ENCODE measurements at places on chromosomes 4 and X.
A peak's percentile ranks its signal among the peaks of the same experiment; 100 is the strongest.

DNA sequence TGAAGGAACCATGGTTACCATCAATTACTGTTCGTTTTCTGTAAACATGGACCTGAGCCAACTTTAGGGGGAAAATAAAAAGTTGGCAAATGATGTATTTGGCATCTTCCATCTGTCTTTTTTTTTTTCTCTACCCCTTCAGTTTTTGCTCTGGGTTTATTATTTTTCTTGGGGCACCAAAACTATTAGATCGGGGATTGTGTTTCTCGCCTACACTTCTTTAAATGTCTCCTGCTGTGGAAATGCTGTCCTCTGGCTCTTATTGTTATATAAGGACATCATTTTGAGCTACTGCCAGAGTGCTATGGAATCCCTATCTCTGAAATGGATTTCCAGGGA lies 234.0 kb upstream of the SLIT2 start:
- no peak for DNase-seq

GRCh38 chr4:81135501-81135900 lies 79.5 kb downstream of the PRKG2 start:
- peak; percentile 50 for DNase-seq

GRCh38 chrX:38803243-38803587 lies 2.0 kb downstream of the MID1IP1 start:
- DNase-seq, result peak; percentile 10

DNA sequence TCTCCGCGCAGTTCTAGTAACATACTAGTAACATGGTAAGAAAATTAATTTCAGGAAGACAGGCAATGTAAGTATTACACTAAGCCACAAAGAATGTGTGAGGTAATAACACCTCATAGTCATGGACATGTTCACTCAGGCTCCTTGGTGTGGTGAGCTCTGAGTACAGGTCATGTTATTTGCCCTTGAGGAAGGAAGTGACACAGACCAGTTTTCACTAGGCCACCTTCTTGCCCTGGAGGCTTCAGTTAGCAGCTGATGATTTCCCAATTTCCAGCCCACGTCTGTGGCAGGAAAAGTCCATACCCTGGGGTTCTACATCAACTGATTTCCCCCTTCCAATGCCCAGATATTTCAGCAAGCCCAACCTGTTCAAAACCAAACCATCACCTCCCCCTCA lies 6.7 kb downstream of the APOO start:
- DNase-seq, result peak; percentile 87

- DNase-seq, result no peak
Observed at GRCh38 chr4:152118819-152119553, 358.2 kb upstream of the GATB start.

- DNase-seq, result no peak
Observed at GRCh38 chrX:20712811-20713210, 446.1 kb upstream of the RPS6KA3 start.

DNA sequence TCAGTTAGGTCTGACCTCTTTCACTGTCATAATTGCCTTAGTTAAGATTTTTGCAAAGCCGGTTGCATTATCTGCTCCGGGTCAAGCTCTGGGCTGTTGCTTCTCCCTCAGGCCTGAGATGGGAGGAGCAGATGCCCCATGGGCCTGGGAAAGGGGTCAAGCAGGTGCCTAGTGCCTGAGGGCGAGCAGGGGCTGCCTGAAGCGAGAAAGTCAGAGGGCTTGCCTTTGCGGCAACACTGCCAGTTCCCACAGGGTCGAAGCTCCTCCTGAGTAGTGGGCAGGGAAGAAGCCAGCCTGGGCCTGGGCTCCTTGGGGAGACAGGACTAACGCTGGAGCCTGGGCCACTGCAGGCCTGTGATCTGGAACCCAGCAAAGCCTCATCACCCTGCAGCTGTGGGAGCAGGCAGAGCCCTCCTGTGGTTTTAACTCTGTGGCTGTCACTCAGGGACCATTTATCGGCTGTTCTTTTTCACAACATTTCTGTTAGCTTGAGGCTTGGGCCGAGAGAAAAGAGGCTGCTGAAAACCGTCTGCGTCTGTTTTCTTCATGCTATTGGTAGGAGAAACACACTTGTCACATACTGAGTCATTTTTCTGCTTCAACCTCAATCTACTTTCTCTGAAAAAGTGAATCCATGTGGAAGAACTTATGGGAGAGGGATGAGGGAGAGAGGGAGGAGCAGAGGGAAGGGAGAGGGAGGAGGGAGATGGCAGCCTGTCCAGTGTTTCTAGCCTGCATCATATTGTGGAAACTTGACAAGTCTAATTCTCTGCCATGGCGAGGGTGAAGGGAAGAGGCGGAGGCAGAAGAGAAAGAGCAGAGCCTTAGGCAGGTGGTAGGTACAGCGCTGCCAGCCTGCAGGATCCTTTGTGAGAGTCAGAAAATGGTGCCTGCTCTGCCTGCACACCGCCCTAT lies 68.4 kb downstream of the RHOH start:
- peak; percentile 38 for DNase-seq

DNA sequence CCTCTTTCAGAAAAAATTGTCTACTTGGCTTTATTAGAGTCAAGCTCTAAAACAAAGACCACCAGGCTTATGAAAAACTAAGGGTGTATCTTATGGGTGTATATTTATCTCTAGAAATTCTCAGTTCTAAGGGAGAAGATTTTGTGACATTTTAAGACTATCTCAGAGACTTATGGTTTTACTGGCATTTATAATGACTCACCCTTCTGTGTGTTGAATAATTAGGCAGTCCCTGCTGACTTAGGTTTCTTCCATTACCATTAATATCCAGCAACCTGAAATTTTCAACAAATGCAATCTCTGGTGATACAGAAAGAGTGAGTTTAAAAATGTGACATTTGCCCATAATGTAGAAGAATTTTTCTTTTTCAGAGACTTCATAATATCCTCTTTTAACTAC lies 1015.0 kb upstream of the AGA start:
- DNase-seq, result no peak

- peak; percentile 72 for DNase-seq
Observed at GRCh38 chr4:52982255-52982945, 120.3 kb downstream of the RASL11B start.

- DNase-seq, result no peak
Observed at GRCh38 chr4:3073158-3074077, 920 bp downstream of the HTT-AS start.

GRCh38 chr4:98574816-98575215 lies 83.6 kb downstream of the TSPAN5 start:
- no peak for DNase-seq

DNA sequence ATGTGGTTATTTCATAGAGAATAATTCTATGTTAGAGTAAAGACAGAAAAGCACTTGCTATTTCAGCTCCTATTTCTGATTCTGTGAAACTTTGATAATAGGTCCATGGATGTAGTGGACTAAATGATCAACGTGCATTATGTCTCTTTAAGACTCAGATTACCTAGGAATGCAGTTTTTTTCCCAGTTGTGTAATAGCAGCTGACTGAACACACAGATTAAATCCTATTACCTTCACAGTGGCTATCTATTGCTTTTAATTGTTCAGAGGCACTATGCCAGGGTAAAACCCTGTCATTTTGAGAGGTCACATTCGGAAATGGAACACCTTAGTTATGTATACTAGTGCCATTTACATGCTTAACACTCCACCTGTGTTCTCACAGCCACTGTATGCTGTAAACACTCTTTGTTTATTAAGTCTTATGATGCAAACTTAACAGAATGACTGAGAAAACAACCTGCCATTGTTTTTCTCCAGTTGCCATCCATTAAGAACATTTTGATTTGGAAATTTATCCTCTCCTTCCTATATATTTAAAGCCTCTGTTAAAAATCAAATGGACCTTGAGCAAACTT lies 70.5 kb downstream of the HPGD start:
- no peak for DNase-seq

DNA sequence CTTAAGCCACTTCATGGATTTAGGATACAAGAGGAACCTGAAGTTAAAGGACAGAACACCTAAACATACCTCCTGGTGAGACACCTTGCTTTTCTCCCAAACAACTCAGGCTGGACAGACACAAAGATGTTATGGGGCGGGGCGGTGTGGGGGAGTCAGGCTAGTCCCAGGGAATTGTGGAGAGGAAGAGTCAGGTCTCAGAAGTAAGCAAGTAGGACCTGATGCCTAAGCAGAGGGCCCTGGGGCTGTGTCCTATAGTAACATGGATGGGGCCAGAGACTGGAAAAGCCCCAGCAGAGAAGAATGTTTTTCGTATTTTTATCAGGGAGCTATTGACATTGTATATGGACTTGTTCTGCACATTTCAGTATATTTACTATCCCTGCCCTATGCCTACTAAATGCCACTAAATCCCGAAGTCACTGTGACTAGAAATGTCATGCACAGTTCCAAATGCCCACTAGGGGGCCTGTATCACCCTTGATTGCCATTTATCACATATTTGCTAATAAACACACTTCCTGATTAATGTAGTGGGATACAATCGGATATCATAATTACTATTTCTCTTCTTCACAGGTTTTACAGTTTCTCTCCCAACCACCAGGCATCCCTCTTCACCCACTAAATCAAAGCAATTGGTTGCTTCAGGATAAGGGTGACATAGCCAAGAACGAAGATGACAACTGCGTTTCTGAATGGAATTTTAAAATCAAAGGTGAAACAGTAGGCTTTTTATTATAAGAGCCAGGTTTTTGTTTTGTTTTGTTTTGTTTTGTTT lies 23.8 kb upstream of the ARHGAP10 start:
- DNase-seq, result peak; percentile 27

GRCh38 chrX:2642791-2643190 lies 48.3 kb upstream of the CD99 start:
- DNase-seq, result no peak

- DNase-seq, result peak; percentile 64
Observed at GRCh38 chr4:138875891-138876608, 139.5 kb upstream of the NOCT start.

DNA sequence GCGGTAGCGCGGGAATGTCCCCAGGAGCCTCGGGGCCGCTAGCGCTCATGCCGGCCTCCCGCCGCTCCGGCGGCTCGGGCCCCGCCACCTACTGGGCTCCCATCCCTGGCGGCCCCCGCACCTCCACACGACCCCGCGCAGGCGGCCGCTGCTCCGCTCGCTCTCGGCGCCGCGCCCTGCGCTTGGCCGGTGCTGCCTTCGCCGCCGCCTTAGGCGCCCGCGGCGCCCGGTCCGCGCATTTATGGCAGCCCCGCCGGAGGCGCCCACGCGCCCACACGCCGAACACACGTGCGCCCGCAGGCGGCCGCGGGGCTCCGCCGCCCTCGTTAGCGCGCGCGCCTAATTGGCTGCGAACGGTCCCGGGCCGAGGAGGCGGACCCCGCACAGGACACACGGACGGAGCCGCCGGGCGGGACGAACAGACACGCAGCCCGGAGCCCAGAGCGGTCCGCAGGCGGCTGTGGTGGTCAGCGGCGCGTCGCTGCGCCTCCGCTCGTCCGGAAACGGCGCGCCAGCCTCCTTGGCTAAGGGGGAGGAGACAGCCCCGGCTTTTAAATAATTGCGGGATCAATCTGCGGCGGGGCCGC lies at the start of gene NKX1-1:
Gene NKX1-1 (minus strand): TSS at position 49 of the 587 bp plus-strand sequence. CDS start 0 bp downstream, at position 49.
- no peak for DNase-seq

DNA sequence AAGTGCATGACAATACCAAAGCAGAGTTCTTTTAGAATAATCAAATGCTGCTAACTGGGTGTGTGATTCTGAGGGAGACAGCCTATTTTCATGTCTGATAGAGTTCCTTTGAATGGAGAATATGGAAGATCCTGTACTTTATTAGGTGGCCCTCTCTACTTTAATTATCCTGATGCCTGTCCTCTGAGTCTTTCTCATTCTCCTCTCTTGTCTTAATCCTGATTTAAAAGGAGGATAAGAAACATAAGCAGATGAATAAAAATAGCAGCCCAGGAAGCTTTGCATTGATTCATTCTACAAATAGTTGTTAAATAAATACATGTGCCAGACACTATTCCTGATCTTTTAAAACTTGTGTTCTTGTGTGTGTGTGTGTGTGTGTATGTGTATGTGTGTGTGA lies 387.3 kb downstream of the SPRY1 start:
- peak; percentile 45 for DNase-seq

- DNase-seq, result no peak
Observed at GRCh38 chr4:185535612-185536410, 504 bp upstream of the PDLIM3 start.

- DNase-seq, result peak; percentile 88
Observed at GRCh38 chr4:142817442-142817841, 28.7 kb downstream of the INPP4B start.

GRCh38 chr4:91846233-91846632 lies 457.5 kb upstream of the GRID2 start:
- DNase-seq, result no peak

GRCh38 chr4:70678383-70678999 lies 9.8 kb upstream of the UTP3 start:
- DNase-seq, result no peak

DNA sequence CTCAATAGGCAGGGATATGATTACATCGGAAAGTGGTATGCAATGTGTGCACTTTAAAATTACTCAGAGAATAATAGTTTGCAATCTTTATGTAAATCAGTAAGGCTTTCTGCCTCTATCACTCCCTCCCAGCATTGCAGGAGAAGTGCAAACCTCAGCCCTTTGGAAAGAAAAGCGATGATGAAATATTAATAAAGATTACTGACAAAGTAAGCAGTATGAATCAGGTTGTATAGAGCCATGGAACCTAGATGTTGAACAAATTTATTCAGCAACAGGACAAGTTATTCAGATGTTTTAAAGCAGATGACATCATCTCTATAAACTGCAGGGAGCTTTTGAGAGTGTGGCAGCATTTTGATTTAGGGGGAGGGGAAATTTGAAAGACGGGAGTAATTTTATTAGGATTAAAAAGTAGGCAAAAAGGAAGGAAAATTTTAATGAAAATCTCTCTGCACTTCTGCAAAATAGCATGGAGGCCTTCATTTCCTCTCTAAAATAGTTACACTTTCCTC lies 631.7 kb upstream of the GRIA3 start:
- DNase-seq, result no peak

- peak; percentile 91 for DNase-seq
Observed at GRCh38 chr4:141652161-141652778, 15.9 kb downstream of the IL15 start.

DNA sequence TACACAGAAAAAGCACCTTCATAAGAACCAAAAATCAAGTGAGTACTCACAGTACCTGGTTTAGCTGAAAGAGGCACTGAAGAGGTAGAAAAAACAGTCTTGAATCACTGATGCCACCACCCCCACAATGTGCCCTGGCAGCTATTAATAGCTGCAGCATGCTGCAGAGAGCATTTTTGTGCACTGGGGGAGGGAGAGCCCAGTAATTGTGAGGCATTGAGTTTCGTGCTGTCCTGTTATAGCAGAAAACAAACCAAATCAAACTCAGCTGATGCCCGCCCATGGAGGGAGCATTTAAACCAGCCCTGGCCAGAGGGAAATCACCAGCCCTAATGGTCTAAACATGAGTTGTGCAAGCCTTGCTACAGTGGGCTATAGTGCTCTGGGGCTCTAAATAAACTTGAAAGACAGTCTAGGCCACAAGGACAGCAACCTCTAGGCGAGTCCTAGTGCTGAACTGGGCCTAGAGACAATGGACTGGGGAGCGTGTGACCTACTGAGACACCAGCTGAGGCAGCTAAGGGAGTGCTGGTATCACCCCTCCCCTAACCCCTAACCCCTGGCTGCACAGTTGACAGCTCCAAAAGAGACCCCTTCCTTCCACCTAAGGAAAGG lies 106.3 kb upstream of the TMLHE start:
- no peak for DNase-seq
